ENCODE measurements at places on chromosomes 1 and 21.
A peak's percentile ranks its signal among the peaks of the same experiment; 100 is the strongest.

- no peak for DNase-seq
Observed at GRCh38 chr1:102853701-102854187, 254.6 kb downstream of the COL11A1 start.

GRCh38 chr1:240539769-240540414, 72.1 kb downstream of the GREM2 start:
- DNase-seq, result peak; percentile 26

DNA sequence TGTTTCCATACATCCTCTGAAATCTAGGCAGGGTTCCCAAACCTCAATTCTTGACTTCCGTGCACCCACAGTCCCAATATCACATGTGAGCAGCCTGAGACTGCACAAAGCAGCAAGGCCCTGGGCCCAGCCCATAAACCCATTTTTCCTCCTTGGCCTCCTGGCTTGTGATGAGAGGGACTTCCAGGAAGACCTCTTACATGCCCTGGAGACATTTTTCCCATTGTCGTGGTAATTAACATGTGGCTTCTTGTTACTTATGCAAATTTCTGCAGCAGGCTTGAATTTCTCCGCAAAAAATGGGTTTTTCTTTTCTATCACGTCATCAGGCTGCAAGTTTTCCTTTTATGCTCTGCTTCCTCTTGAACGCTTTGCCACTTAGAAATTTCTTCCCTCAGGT, 3.3 kb upstream of the PIGK start:
- no peak for DNase-seq

- DNase-seq, result no peak
Observed at GRCh38 chr1:201362906-201363305, 14.6 kb downstream of the TNNT2 start.

GRCh38 chr21:38646213-38646837, 148.0 kb upstream of the ERG start:
- DNase-seq, result no peak

DNA sequence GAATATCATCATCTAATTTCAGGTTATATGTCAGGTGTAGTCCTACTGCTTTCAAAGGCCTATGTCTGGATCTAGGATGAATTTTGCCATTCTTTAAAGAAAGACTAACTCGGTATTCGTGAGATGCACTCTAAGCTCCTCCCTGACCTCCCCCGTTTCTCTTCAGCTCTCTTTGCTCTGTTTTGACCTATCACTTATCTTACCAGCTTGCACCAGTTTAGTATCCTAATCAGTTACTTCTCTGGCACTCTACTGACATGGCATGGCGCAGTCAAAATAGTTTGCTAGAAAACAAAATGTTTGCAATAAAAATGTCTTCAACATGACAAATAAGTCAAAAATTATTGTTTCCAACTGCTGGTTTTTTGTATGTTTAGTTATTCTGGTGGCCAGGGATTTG, 8.4 kb upstream of the SLC16A1 start:
- DNase-seq, result no peak

- DNase-seq, result no peak
Observed at GRCh38 chr1:24865168-24865567, 64.9 kb downstream of the RUNX3 start.

GRCh38 chr1:240413732-240414131, 198.2 kb downstream of the GREM2 start:
- no peak for DNase-seq

DNA sequence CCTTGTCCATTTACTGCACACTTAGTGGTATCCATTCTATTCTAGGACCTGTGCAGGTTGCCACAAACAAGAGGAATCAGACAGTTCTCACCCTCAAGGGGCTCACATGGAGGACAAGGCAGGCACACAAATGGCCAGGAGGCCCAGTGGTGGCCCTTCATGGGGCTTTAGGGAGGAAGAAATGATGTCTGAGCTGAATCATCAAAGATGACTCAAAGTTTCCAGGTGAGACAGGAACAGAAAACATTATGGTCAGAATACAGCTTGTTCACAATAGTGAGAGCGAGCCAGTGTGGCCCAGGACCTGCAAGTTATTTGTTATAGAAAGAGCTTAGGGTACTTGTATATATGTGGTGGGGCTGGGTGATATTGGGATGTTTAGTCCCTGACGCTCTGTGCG, 26.4 kb downstream of the SHISAL2A start:
- DNase-seq, result no peak

DNA sequence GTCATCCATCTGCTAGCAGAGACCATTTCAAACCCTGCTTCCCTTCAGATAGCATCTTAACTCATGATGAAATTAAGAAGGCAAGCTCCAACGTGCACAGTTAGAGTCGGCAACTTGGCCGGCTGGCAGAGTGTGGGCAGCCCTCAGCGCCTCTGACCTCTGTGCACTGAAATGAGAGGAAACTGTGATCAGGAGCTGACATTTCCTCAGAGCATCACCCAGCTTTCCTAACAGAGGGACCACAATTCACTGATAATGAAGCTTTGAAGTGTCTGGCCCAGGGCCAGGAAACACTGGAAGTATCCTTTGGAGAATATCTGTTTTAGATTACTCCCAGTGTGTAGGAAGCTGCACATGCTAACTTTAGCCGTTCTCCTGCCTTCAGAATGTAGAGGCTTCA, 145.0 kb upstream of the ZC3H11B start:
- DNase-seq, result no peak

DNA sequence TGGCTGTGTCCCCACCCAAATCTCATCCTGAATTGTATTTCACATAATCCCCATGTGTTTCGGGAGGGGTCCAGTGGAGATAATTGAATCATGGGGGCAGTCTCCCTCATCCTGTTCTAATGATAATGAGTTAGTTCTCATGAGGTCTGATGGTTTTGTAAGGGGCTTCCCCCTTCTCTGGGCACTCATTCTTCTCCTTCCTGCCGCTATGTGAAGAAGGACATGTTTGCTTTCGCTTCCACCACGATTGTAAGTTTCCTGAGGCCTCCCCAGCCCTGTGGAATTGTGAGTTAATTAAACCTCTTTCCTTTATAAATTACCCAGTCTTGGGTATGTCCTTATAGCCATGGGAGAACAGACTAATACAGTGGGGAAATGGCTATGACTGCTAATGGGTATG, 72.7 kb upstream of the ZNF648 start:
- no peak for DNase-seq

DNA sequence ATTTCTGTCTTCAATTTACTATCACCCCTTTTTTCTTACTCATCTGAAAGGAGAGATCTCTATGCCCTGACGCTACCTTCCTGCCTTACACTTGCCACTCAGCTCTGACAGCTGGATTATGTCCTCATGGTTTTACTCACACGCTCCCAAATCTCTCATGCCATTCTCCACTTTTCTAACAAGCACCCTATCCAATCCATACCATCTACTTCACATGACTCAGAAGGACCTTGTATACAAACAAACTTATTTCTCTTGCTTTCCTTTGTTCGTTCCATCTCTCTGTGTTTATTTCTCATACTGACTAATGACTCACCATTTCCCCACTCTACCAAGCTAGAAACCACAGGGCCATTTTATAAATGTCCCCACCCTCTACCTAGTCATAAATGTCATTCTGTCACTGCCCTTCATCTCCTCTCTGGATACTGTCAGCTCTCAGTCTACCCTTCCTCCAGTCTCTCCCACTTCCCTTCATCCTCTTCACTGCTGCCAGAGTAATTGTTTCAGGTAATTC, 87.3 kb downstream of the USP24 start:
- no peak for DNase-seq

GRCh38 chr21:42459546-42460215, 36.3 kb downstream of the RSPH1 start:
- DNase-seq, result no peak

- no peak for DNase-seq
Observed at GRCh38 chr1:105686874-105687690, 1369.4 kb upstream of the PRMT6 start.

DNA sequence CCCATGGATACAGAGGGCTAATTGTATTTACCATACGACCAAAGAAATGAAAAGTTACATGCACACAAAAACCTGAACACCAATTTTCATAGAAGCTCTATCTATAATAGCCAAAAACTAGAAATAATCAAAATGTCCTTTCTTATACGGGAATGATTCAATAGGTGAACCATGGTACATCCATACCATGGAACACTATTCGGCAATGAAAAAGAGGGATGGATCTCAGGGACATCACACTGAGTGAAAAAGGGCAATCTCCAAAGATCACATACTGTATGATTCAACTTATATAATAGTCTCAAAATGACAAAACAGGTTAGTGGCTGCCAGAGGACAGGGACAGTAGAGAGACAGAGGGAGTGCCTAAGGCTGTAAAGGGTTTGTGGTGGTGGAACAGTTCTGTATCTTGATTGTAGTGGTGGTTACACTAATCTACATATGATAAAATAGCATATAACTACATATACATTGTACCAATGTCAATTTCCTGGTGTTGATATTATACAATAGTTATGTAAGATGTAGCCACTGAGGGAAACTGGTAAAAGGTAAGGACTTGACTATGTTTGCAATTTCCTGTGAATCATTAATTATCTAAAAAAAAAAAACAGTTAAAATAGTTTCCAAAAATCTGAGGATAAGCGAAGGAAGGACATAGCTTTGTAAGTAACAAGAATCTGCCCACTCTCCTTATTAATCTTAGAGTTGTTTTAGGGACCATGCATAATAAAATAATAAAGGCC, 3.7 kb downstream of the RSBN1 start:
- no peak for DNase-seq

DNA sequence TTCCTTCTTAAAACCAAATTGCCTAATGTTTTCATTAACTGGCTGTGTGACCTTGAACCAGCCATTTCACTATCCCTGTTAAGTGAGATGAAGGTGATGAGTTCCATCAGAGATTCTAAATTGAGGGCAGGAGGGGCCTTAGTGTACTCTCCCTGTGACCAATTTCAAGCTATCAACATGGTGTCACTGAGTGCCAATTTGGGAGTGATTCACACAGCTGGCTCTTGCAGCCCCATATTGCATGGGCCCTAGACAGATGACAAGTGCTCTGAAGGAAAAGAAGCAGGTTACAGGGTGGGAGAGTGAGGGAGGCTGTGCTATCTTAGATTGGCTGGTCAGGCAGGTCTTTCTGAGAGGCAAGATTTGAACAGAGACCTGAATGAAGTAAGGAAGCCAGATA, 13.0 kb upstream of the TACSTD2 start:
- no peak for DNase-seq
